ENCODE measurements at places on chromosomes 5 and 9.

- DNase-seq, result no peak
These were observed 31.4 kb upstream of the UNC5A start for GRCh38 chr5:176778921-176779465.

DNA sequence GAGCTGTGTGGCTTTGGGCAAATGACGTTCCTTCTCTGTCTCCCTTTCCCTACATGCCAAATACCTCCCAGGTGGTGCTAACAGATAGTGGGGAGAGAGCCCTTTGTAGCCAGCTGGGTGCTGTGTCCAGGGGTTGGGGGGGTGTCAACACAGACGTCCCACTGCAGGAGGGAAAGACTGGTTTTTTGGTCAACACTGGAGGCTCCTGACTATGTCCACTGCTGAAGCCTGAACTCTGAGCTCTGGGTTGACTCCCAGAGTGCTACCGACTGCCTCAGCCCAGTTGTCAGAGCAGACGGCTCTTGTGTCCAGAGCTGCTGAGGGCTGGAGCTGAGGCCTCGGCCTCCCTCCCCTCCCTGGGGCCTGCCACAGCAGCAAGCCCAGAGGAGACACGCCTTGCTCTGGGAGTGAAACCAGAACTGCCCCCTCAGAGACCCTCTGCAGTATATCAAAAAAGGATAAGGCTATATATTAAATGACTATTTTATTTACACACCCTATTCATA lies 14.8 kb upstream of the SLC25A51 start:
- no peak for DNase-seq

GRCh38 chr9:995192-995591 lies 18.7 kb downstream of the DMRT3 start:
- no peak for DNase-seq

GRCh38 chr9:127890053-127890452 lies 9.3 kb downstream of the ST6GALNAC6 start:
- DNase-seq, result no peak

DNA sequence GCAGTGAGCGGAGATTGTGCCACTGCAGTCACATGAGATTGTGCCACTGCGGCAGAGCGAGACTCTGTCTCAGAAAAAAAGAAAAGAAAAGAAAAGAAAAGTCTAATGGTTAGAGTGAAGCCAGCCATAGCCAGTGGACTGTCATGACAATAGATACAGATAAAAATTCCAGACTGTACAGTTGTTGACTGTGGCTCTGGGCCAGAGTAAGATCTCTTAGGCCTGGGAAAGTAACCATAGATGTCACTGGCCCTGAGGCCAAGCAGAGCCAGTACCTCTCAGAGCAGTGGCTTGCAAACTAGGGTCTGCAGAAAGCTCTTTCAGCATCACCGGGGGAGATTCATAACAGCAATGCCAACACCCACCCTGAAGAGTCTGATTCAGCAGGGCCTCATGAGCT lies 44.1 kb upstream of the SUB1 start:
- DNase-seq, result no peak

GRCh38 chr5:14956423-14957046 lies 85.0 kb upstream of the ANKH start:
- DNase-seq, result no peak

- no peak for DNase-seq
These were observed 53.4 kb upstream of the SUB1 start for GRCh38 chr5:32531885-32532520.

GRCh38 chr5:96808541-96808828 lies 740 bp upstream of the ERAP1 start:
- no peak for DNase-seq

DNA sequence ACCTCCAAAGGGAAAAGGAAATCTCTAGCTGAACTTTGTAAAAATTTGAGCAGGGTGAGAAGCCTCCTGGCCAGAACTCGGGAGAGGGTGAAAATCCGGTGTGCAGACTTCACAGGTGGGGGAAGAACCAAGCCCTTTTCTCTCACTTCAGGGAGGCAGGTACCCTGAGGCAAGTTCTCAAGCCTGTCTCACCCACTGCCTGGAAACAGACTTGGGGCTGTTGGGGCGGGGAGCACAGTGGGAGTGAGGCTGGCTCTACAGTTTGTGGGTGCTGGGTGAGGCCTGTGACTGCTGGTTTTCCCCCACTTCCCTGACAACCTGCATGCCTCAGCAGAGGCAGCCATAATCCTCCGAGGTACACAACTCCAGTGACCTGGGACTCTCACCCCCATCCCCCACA lies 187.1 kb downstream of the KIF4B start:
- DNase-seq, result no peak

- no peak for DNase-seq
These were observed 201.6 kb downstream of the DCP2 start for GRCh38 chr5:113178073-113178779.

GRCh38 chr5:57221049-57221568 lies 47.2 kb downstream of the GPBP1 start:
- no peak for DNase-seq

DNA sequence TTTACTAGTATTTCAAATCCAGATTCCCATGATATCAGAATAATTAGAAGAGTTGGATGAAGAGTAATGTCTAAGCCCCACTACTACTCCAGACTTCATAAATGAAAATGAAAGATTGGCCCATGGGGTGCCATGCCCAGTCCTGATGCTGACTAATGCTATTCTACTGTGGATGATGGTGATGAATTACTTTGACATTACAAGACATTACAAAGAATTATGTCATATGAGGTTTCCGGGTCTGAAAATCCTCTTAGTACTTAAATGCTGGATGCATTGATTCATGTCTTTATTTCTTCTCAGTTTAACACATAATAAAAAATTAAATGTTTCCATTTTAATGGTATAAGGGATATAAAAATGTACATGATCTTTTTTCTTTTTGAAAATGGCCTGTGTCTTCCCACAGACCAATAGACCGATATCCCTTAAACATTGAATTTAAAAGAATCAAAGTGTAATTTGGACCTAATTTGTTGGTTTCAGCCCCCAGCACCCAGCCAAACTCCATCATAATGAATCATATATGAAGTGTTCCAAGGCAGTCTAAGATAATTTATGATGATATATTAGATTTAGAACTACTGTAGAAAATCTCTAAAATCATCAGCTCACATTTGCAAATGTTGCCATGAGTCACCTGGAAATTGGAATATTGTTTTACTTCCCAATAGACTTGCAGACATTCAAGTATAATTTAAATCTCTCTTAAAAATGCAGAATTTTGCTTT lies 223.6 kb upstream of the SGCD start:
- DNase-seq, result no peak

GRCh38 chr5:111769541-111769940 lies 12.5 kb upstream of the NREP start:
- no peak for DNase-seq

DNA sequence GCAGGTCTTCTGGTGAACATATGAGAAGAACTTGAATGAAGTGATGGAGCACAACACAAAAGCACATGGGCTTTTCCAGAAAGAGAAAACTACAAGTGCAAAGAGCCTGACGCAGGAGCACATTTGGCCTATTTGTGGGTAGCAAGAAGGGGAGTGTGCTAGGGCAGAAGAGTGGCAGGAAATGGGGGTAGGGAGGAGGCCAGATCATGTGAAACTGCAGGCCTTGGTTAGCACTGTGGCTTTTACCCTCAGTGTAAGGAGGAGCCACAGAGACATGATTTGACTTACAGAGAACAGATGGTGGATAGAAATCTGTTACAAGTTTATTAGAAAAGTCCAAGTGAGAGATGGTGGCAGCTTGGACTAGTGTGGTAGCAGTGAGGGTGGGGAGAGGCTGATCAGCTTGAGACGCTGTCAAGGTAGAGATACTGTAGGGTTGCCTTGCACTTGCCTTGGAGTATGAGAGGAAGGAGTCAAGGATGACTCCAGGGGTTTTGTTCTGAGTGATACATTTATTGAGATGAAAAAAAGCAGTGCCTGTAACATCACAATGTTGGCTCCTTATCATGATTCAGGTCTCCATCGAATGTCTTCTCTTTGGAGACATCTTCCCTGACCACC lies 126.7 kb downstream of the PPP2R2B start:
- DNase-seq, result peak; percentile 31

DNA sequence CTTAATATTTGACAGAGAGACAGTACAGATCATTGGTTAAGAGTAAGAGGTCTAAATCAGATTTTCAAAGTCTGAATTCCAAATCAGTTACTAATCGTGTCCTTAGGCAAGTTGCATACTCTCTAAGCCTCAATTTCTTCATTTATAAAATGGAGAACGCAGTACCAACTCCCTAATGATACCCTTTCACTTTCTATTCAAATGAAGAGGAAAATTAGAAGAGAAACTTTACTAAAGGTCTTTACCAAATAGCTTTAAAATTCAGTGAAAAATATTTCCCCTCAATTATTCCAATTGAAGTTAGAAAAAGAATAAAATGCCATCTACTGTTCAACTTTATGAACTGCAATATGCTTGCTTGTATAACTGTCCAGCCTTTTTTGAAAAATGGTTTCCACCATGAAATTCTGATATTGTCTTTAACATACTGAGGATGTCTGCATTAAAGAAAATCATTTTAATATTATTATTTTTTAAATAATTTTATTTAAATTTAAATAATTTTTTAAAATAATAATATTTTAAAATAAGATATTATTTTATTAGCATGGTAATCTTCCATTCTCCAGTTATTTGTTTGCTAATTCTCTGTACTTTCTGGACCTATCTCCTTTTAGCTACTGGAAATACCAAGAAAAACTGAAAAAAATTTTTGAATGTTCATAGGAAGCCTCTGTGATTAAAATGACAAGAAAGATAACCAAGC lies 36.0 kb downstream of the POC5 start:
- no peak for DNase-seq

DNA sequence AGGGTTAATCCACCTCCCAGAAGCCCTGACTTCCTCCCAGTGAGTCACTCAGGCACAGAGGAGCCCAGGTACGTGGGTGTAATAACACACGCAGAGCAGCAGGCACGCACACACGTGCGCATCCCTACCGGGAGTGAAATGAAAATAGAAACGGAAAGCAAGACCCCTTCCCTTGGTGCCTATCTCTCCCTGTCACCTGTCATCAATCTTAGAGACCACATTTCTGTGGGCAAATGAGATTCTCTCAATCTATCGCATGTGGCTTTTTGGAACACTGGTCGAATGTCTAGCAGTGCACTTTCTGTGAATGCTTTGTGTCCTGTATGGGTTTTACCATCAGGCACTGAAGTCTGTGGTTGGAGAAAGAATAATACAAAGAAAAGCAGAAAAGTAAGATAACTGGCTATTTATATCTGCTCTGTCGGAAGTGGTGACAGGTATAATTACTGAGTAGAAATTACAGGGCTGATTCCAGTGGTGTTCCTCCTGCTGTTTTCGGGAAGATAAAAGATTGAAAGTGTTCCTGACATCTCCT lies 137.7 kb upstream of the GRIA1 start:
- DNase-seq, result no peak

DNA sequence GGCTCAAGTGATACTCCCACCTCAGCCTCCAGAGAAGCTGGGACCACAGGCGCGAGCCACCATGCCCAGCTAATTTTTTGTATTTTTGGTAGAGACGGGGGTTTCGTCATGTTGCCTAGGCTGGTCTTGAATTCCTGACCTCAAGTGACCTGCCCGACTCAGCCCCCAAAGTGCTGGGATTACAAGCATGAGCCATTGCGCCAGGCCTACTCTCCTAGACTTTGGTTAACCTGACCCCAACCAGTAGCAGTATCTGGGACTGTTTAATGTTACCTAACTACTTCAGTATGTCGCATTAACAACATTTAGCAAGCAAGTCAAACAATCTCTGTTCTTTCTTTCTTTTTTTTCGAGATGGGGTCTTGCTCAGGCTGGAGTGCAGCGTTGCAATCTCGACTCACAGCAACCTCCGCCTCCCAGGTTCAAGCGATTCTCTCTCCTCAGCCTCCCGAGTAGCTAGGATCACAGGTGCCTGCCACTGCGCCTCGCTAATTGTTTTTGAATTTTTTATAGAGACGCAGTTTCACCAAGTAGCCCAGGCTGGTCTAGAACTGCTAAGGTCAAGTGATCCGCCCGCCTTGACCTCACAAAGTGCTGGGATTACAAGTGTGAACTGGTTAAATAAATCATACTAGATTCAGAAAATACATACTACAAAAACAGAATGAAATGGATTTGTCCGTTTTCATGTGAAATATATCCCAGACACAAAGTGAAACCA lies 2.0 kb downstream of the AK3 start:
- DNase-seq, result no peak

DNA sequence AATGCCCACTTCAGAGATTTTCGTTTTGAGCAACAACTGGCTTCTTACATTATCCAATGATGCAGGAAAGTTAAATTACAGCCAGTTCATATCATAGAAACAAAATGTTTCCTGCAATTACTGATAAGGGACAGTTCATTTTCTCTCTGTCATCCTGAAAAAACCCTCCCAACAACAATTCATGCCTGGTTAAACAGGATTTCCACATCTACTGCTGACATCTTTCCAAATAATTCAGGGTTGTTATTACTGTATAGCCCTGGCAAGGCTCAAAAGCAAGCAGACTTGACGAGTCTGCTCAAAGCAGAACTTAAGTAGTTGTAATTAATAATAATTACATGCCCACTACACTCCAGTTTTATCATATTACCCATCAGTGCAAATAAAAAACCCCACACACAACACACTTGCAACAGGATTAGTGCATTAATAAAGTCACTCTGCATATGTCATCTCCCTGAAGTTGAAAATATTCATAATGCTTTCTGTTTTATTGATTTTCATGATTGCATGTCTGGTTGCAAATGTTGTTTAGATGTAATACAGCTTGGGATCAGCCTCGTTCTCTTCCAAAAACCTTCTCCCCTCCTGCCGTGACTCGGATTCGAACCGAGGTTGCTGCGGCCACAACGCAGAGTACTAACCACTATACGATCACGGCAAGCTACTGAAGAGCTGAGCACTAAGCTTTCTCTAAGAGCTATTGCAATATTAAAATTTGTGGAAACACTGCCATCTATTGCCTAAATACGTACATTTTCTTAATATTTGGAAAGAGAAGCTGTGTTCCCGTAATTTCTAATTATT lies 119.6 kb upstream of the NFIB start:
- DNase-seq, result no peak

DNA sequence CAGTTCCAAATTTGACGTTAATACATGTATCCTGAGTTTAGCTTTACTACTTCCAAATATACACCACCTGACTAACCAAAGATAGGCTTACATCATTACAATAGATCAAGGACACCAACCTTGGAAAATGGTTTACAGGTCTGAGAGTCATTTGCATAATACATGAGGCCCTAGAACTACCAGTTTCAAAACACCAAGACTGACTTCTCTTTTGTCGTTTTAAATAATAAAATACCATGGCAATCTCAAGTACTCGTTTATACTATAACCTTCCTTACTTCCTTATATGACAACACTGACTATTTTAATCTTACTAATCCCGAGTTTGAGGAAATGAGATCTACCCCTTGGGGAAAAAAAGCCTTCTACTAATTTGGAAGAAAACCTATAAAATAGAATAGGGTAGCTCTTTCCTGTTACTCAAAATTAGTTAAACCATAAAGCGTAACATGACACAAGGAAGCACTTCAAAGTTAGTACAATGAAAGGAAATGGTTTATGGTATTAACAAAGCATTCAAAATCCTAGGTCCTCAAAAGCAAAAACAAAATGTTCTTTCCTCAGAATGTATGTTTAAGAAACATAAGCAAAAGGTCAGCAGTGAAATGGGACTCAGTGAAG lies 42.1 kb downstream of the UBQLN1 start:
- DNase-seq, result no peak

GRCh38 chr5:117205894-117206293 lies 631.3 kb upstream of the SEMA6A start:
- no peak for DNase-seq

- no peak for DNase-seq
These were observed 172.5 kb upstream of the OTULINL start for GRCh38 chr5:14408969-14409586.

GRCh38 chr5:134793111-134793510 lies 34.5 kb downstream of the DDX46 start:
- no peak for DNase-seq

- DNase-seq, result no peak
These were observed 269.1 kb downstream of the KIF4B start for GRCh38 chr5:155282503-155283107.

Measured in stimulated activated CD8-positive, alpha-beta memory T cell treated with anti-CD3 and anti-CD28 coated beads, Interleukin-7, amount 100 ng/mL, for 1 hour (primary cell).